ENCODE measurements at places on chromosomes 7 and 10.

DNA sequence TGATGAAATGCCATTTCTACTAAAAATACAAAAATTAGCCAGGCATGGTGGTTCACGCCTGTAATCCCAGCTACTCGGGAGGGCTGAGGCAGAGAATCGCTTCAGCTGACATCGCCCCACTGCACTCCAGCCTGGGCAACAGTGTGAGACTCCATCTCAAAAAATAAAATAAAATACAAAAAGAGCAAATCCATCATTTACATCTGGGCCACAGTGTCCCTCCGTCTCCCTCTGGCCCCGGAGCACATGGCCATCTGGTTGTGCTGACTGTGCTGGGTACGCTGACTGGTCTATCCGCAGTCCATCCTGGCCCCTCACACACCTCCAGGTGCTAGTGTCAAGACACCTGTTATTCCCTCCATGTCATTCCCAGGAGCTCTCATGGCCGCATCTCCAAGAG is 42.1 kb downstream of the KCNH2 start:
- no peak for DNase-seq

- no peak for DNase-seq
Measured at GRCh38 chr7:974172-974571, 1.2 kb downstream of the COX19 start.

- peak; percentile 29 for DNase-seq
Measured at GRCh38 chr10:104080762-104081161, 4.9 kb downstream of the COL17A1 start.

- peak; percentile 77 for DNase-seq
Measured at GRCh38 chr7:22444181-22444971, 55.6 kb downstream of the STEAP1B start.

GRCh38 chr10:43188702-43189101 is 50.5 kb downstream of the CSGALNACT2 start:
- no peak for DNase-seq

- DNase-seq: no peak
Measured at GRCh38 chr10:94288361-94289101, 74.2 kb downstream of the NOC3L start.

DNA sequence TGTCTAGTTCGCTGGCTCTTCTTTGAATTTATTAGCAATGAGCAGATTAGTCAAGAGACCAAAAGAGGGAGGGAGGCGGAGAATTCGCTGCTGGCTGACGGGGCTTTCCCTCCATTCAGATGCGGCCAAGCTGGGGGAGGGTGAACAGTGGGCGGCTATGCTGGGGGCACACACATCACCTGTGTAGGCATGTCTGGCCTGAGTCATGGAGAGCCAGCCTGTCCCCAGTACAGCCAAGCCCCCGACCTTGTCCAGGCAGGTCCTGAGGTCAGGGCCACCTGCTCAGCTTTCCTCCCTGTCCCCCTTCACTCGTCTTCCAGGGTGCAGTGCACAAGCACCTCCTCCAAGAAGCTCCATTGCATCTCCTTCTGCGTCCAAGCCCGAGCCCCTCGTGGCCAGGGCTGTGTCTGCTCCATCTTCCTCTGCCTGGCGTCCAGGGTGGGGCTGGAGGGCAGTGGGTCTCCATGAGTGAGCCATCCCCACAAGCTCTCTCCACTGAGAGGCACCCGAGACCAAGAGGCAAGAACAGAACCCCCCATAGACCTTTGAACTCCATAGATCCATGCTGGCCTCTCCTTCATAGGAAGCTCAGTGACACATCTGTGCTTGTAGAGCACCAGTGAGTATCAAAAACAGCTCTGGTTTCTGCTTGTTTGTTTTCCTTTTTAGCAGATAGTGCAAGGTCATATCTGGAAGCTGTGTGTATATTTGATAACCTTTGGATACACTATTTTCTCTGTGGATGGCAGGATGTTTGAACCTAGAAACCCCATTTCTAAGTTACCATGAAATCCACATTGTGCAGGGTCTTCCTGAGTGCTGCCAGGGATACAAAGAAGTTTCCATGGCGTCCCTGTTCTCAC is 1.9 kb upstream of the DEPP1 start:
- no peak for DNase-seq

GRCh38 chr7:6284461-6285360 is 12.3 kb upstream of the CYTH3 start:
- no peak for DNase-seq

DNA sequence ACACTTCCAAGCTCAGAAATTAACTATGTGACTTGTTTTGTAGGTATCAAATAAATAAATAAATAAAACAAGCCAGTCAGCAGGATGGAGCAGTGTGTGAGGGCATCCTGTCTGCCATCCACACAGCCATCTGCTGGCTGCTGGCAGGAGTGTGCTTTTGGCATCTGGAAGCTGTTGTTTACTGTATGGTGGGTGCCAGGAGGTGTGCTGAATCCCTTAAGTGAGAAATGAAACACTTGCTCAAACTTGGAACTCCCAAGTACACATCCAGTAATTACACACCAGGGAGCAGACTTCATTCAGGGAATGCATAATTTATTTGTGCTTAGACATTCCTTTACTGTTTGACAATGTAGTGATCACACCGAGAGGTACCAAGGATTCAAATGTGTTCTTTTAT is 16.9 kb upstream of the TAX1BP1 start:
- DNase-seq: peak; percentile 91

DNA sequence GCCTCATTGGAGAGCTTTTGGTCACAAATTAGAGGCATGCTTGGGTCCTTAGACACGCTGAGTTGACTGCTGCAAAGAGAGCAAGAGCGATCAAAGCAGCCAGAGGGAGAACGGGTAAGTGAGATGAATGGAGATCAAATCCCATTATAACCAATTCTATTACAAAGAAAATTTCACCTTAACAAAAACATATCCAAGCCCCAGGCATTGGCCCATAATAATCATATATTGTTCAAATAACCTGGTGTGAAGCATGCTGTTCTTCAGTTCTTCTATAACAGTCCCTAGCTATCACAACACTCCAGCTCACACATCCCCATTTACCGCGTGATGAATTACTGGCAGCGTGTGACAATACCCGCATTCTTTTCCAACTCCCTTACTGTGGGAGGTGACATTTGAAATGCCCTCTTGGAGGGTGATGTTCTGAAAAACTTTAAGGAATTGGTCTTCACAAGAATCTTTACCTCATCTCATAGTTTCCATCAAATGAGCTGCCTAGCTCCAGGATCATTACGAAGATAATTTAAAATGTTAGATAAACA is 156.1 kb upstream of the PLXNA4 start:
- no peak for DNase-seq

DNA sequence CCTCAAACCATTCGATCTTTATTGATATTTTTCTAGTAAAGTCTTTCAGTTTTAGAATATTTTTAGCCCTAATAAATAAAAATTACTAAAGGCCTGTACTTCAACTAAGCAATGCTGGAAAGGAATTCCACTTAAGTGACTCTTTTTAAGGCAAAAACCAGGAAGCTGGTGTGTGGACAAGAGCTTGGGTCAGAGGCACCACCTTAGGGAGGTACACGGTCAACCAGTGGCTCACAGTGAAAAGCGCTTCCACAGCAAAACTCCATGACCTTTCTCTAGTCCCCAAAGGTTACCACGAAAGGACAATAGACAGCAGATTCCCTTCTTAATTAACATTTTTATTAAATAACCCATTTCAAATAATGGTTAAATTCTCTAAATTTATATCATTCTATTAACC is 31.2 kb downstream of the ARL3 start:
- no peak for DNase-seq

DNA sequence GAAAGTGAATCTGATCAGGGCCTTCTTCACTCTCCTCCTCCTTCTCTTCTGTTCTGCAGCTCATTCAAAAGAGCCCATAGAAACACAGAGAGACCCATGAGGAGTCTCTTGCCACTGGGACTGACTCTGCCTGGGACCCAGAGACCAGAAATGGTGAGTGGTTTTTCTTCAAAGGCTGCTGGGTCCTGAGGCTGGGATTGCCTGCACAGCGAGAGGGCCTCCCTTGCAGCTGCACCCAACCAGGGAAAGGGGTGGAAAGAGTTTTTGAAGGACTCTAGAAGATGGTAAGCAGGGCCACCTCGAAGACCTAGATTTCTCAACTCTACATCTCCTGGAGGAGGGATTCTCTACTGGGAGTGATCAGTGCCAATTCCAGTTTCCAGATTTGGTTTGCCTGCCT is 15.5 kb upstream of the HOXA13 start:
- DNase-seq: no peak

DNA sequence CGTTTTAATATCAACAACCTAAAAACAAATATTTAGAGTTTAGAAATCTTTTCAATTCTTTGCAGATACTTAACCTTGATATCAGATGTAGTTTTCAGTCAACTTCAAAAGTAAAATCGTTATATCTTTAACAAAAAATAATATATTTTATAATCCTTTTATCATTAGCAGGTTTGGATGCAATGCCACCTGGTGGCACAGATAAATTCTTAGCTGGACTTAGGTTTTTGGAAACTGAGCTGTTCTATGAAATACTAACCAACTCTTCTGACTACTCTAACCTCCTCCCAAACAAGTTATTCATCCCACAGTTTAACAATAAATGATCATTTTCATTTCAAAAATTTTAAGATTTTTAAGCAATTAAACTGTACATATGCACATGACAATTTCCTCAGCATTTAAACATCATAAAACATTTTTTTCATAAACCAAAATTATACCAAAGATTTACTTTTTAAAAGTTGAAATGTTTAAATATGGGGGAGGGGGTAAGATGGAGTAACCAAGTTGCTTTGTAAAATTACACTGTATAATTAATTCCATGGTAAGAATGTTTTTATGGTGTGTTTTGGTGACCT is 56.9 kb downstream of the HIBADH start:
- peak; percentile 8 for DNase-seq

- no peak for DNase-seq
Measured at GRCh38 chr7:71184136-71184535, 52.2 kb downstream of the GALNT17 start.

DNA sequence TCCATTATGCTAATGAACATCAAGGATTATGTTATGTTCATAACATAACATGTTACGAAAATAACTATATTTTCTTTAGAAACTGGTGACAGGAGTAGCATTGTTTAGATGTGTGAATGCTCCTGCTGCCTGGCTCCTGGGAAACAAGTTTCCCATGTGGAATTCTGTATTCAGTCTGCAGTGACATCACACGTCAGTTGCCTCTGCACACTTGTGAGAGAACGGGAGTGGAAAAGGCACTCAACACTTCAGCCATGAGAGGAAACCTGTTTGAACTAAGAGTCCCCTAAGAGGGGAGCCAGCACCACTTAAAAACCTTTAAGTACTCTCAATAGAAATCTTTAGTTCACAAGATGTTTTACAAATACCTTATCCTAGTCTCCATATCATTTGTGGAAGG is 140.3 kb upstream of the FAM20C start:
- no peak for DNase-seq

- DNase-seq: no peak
Measured at GRCh38 chr10:33901166-33901565, 566.7 kb upstream of the NRP1 start.

DNA sequence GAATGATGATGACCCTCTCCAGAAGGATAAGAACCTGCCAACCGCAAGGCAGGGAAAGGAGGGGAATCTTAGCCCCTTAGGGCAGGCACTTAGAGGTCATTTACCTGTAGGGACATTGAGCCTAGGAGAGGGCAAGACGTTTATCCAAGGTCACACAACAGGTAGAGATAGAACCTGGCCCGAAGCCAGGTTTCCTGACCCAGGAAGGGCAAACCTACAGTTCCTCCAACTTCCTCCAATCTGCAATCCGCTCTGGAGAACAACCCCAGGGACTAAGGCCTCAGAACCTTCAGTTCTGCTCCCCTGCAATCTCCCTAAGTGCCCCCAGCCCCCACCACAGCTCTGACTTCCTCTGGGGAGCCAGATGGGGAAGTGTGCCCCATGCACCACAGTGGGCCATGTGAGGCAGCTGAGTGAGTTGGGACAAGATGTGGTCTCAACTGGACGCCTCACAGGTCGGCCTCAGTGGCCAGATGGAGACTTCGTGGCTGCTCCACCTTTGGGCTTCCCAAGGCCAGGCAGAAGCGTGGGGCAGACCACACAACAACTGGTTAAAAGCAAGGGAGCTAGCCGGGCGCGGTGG is 1.4 kb upstream of the PSAP start:
- DNase-seq: no peak

DNA sequence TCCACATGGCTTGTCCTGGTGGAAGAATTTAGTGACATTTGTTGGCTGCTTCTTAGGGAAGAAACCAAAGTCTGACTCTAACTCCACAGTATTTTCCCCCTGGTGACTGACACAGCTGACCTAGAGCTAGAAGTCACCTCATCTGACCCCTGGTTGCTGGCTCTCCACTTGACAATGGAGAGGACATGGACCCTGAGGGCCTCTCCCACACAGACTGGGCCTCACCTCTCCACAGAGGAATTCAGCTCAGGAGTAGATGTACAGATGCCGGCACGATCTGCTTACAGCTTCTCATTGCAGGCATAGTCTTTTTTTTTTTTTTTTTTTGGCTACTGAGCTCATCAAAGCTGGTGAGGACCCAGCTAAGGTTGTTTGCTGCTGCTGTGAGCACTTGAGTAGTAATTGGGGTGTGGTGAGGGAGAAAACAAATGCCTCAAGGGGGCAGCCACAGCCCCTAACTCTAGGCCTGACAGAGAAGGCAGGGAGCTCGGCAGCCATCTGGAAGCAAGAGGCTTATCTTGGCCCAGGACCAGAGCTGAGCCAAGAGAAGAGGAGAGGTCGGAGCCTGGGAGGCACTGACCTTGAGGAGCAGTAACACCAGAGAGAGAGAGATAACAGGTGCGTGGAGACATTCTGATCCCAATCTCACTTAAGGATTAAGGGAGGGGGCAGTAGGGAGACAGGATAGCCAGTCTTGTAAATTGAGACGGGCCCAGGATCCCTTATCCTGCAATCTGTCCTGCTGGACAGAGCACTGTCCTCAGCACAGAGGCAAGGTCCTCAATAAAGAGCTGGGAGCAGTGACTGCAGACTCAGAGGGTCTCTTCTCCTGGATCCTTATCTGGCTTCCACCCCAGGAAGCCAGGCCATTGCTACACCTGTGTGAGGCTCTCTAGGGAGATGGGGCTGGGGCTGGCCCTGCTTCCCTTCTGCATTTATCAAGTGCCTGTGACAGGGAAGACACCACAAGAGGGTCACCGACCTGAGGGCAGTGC is 9.4 kb downstream of the PRSS58 start:
- peak; percentile 74 for DNase-seq

GRCh38 chr10:86262688-86263181 is 103.9 kb downstream of the GRID1 start:
- no peak for DNase-seq

- no peak for DNase-seq
Measured at GRCh38 chr7:157002819-157003421, 7.5 kb downstream of the MNX1 start.

DNA sequence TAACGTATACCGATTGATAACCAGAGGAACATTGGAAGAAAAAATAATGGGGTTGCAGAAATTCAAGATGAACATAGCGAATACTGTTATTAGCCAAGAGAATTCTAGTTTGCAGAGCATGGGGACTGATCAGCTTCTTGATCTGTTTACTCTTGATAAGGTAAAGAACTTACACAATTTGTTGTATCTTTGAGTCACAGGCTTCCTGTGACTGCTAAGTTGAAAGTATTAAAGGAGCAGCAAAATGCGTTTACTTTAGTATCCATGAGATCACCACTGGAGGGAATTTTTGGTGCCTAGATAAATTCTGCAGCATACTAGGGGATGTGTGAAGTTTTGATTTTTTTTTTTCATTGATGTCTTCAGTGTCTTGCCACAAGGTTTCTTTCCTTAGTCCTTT is 103.6 kb downstream of the BTAF1 start:
- no peak for DNase-seq

GRCh38 chr10:10917031-10917430 is 100.6 kb upstream of the CELF2 start:
- no peak for DNase-seq
